ENCODE measurements at places on chromosomes 4 and X.
A peak's percentile ranks its signal among the peaks of the same experiment; 100 is the strongest.

- ATAC-seq = no peak
Measured at GRCh38 chr4:146456681-146457080, 65.1 kb downstream of the SLC10A7 start.

- no peak for ATAC-seq
Measured at GRCh38 chrX:130055899-130056298, 54.4 kb downstream of the ELF4 start.

DNA sequence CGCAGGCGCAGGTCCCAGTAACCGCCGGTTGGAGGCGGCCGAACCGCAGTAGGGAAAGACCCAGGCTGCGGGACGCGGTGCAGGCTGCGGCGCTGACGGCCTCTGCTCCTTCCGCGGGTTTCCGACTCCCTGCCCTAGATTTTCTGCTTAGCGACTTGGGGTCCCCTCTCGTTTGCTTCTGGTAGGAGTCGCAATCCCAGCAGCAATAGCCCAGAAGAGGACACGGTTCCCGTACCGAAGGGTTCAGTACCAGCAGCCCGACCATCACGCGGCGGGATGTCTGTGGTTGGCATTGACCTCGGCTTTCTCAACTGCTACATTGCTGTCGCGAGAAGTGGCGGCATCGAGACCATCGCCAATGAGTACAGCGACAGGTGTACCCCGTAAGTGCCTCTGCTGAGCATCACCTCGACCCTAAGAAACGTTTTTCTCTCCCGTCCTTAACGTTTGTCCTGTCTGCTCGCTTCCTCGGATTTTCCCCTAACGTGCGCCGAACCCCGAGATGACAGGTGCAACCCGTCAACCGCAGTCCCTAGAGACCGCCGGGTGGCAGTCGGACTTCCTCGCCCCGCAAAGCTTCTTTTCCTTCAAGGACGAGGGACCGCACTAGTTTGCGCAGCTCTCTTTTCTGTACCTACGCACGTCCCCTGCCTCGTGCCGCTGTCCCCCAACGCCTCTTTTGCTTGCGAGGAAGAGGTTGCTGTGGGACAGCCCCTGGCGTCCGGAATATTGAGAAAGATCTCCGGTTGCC lies at the start of gene HSPA4L:
Gene HSPA4L (plus strand): TSS at position 48 of the 751 bp plus-strand sequence. CDS start 229 bp downstream, at position 277.
- ATAC-seq = peak; percentile 90

DNA sequence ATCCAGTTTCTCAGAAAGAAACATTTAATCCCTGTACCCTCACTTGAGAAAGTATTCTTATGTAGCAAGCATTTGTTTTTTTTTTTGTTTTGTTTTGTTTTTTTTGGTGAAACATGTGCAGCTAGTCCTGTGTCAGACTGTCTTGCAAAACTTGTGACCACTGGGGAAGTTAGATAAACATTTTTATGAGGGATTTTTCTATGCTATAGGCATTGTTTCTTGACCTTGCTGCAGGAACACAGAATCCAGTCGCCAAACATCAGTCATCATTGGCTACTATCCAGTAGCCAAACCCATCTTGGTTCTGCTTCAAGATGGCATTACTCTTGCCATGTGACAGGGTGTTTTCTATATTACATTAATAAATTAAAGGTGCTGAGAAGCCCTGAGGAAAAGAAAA lies 7.7 kb upstream of the MAPK10 start:
- no peak for ATAC-seq

DNA sequence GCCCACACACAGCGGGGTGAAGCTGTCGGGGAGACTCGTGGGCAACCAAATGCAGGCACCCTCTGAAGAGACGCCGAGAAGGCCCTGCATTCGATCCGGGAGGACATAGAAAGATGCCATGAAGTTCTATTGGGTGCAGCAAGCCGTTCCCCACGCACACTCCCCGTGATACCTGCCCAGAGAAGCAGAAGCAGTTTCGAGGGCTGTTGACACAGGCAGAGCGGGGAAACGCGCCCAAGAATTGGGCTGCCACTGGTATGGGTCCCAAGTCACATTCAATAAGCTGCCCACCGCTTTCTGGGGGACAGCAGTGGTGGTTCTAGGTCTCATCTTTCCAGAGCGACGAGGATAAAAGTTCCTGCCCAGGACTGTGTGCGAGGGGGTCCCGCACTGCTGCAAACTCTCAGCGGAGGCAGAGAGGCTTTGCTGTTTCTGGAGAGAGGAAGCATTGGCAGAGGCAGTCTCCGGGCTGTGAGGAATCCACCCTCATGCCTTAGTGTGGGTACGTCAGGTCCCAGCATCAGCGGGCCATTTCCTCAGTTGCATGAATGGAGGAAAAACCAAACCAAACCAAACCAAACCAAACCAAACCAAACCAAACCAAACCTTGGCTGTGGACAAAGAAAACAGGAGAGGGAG lies 10.1 kb downstream of the PITX2 start:
- no peak for ATAC-seq

GRCh38 chrX:42686706-42687105 lies 91.3 kb downstream of the PPP1R2C start:
- ATAC-seq = peak; percentile 51

DNA sequence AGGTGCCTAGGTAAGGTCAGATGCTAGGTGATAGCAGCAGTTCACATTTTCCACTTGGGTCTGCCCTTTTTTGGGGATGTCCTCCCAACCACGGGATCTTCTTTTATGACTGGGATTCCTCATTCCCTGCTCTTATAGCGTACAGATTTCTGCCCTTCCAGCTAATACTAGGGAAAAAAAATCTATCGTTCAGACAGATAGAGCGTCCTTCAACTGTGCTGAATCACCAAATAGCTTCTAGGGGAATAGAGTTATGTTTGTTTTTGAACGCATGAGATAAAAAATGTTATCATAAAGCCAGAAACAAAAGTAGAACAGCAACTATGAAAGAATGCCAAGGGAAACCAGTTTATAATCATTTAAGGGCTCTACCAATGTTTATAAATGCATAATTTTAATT lies 13.0 kb downstream of the RAP2C start:
- ATAC-seq = no peak

GRCh38 chr4:15233626-15234025 lies 194.2 kb upstream of the C1QTNF7 start:
- no peak for ATAC-seq

- no peak for ATAC-seq
Measured at GRCh38 chrX:130623518-130623917, 221.7 kb downstream of the RBMX2 start.

DNA sequence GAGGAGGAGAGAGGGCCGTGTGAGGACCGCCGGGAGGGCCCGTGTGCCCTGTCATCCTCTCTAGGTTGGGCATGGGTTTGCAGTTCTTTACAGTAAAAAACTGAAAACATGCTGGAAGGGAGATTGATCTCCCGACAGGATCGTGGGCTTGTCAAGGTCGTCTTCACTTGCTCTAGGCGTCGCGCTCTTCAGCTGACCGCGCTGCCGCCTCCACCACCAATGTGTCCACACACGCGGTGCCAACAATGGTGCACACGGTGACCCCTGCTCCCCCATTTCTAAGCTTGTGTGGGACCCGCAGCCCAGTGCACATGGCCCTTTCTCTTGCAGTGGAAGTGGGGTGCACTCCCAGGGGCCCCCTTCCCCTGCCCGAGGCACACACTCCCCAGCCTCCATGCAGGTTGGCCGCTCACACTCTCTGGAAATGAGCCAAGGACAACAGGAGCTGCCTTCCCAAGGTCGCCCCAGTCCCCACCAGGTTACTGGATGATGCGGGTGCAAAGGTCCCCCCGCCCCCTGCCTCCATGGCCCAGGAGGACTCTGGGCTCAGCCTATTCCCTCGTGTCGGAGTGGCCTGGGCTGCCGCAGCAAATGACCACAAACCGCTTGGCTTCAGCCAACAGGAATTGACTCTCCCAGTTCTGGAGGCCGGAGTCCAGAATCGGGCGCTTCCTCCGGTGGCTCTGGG lies 1.7 kb upstream of the ZFP92 start:
- no peak for ATAC-seq

- ATAC-seq = no peak
Measured at GRCh38 chr4:142719854-142720541, 126.1 kb downstream of the INPP4B start.
